ENCODE measurements at places on chromosomes 11 and 22.
A peak's percentile ranks its signal among the peaks of the same experiment; 100 is the strongest.

DNA sequence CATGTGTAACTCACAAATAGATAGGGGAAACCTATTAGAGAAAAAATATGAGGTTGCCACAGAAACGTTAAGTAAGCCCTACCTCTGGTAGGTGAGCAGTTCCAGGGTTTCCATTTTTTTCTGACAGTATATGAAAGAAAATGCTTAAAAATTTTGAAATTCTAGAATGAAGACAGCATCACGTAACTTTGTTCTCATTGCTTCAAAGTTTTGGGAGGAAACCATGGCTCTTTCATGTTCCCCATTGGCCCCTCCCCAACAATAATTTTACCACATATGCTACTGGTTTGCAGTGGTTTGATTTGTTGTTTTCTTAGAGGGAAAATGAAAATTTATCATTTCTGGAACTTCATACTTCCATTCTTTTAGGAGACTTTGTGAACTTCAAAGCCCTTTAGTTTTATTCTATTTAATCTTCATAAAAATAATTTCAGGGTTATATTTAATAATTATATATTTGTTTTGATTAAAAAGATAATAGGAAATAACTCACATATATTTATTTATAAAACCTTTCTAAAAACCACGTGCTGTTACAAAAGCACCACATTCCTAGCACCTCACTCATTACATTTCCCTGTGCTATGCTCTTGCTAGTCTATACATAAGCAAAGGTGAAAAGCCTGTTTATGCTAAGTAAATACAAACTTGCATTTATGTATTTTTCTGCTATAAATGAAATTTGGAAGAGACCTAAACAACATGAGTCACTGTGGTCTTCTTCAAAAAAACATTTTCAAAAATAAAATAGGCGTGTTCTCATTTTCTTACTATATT is 113.4 kb downstream of the CASP12 start:
- DNase-seq = no peak

GRCh38 chr11:762421-763072 is 14.7 kb downstream of the GATD1 start:
- DNase-seq = no peak

DNA sequence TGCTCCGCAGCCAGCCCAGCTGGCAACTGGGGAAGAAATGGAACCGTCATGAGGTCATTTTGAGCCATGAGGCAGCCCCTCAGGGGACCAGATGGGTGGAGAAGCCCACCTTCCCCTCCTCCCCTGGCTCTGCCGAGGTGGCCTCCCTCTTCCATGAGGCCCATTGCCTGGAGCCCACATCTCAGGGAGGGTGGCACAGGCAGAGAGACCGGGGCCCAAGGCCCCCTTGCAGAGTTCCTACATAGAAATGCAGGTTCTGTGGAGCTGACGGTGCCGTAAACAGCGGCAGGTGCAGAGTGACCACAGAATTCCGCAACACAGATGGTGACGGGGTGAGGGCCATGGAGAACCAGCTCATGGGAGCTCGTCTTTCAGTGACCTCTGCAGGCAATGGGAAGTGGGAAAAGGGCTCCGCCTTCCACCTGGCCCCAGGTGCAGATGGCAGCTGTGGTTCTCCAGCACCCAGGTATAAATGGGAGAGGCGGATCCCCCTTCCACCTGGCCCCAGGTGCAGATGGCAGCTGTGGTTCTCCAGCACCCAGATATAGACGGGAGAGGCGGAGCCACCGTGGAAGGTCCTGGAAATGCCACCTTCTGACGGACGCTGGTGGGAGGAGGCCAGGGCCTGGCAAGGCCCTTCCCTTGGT is 765.4 kb downstream of the BRD1 start:
- DNase-seq = no peak

GRCh38 chr11:613369-613968 is 2.3 kb downstream of the IRF7 start:
- DNase-seq = peak; percentile 69

GRCh38 chr11:121645596-121645995 is 192.8 kb upstream of the SORL1-AS1 start:
- no peak for DNase-seq

GRCh38 chr22:23693979-23694680 is 3.3 kb downstream of the RGL4 start:
- no peak for DNase-seq

Data from left cardiac atrium (tissue), 4 donors.